Right atrium auricular region (tissue), 2 donors: ENCODE measurements at places on chromosomes 4 and X. TPM values are rescaled to one million over a fixed set of nuclear protein-coding genes. Genes with fewer than 3 reads are reported as not detected.
A peak's percentile ranks its signal among the peaks of the same experiment; 100 is the strongest.

GRCh38 chrX:153102418-153102817 is 30.2 kb downstream of the PNMA6A start:
- no peaks in the 10 kb centered on the region for H3K27me3 ChIP-seq
- no peak overlapping the region for H3K4me3 ChIP-seq
- H3K4me1 ChIP-seq, result no peaks in the 10 kb centered on the region

- no peaks in the 10 kb centered on the region for H3K27me3 ChIP-seq
- no peak overlapping the region for H3K27ac ChIP-seq
- H3K4me3 ChIP-seq, result no peak overlapping the region
- DNase-seq, result no peak
- no peaks in the 10 kb centered on the region for H3K4me1 ChIP-seq
Observed at GRCh38 chr4:86152454-86152853, 207.4 kb downstream of the MAPK10 start.

POU4F2 gene
- total RNA-seq, result not detected

ZCCHC12 gene
- total RNA-seq, result not detected

DNA sequence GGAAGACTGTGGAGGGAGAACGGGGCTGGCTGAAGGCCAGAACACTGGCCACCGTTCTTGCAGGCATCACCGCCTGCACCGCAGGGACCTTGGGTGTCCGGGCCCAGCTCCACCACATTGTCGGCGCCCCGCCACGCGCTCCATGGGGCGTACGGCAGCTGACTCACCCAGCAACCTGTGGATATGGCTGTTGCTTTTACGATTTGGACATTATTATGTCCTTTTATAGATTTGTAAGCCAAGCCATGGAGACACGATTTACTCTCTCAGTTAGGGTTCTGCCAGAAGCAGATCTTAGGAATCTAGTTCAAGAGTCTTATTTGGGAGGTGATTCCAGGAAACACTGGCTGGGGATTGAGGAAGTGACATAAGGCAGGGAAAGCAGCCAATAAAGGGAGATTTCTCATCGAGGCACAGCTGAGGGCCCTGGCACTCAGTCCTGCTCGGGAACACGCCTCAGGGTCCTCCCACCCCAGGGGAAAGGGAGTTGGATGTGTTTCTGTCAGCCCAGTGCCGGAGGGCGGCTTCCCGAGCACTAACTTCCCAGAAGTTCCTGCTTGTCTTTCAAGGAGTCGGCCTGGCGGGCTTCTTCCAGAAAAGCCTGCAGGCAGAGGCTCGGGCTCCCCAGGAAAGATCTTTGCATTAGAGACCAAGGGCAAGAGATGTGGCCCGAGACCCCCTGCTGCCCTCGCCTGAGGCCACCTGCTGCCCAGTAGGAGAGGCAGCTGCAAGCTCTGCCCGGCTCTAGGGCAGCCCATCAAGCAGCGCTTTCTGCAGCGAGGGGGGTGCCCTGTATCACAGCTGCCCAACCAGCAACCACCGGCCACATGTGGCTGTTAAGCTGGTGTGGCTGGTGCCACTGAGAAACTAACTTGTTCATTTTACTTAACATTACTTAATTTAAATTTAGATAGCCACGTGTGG is 52.9 kb downstream of the CRMP1 start:
- no peaks in the 10 kb centered on the region for H3K36me3 ChIP-seq
- no peaks in the 10 kb centered on the region for H3K27me3 ChIP-seq
- H3K4me1 ChIP-seq, result no peaks in the 10 kb centered on the region
- DNase-seq, result peak; percentile 76
- H3K4me3 ChIP-seq, result no peak overlapping the region

MAGEB6B gene
- not detected for total RNA-seq

DNA sequence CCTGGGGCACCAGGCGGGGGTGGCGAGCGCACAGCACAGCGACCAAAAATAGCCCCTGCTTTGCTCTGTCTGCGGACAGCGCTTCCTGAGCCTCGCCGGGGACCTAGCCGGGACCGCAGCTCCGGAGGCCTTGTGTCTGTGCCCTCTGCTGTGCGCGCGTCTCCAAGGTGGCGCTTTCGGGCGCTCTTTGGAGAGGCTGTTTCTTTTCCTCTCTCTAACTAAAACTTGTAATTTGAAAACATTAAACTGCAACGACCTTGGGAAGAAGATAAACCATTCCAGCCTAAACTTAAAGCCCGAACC is 3.4 kb downstream of the ARX start:
- H3K4me3 ChIP-seq, result no peak overlapping the region
- no peaks in the 10 kb centered on the region for H3K4me1 ChIP-seq
- H3K27me3 ChIP-seq, result peaks cover 46% of the 10 kb centered on the region
- H3K27ac ChIP-seq, result no peak overlapping the region
- no peaks in the 10 kb centered on the region for H3K36me3 ChIP-seq

DNA sequence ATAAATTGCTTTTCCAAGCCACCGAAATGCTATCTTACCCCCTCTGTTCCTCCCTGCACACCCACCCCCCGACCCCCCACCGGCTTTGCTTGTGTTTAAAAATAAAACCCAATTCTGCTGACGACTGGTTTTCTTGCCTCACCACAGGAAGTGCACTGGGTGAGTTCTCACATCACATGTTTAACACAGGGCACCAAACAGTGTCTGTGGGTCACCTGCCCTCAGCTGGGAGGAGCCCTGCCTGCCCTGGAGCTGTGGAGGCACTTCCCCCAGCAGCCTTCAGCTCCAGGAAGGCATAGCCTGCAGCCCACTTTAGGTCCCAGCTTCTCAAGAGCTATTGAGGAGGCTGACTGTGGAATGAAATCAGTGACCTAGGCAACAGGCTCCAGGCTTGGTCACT is 8.8 kb downstream of the TMEM255A start:
- no peaks in the 10 kb centered on the region for H3K4me1 ChIP-seq
- no peaks in the 10 kb centered on the region for H3K27me3 ChIP-seq
- H3K27ac ChIP-seq, result no peak overlapping the region
- no peak overlapping the region for H3K4me3 ChIP-seq
- H3K36me3 ChIP-seq, result no peaks in the 10 kb centered on the region
- DNase-seq, result no peak

GRCh38 chrX:38277802-38278201 is 49.5 kb downstream of the RPGR start:
- no peaks in the 10 kb centered on the region for H3K4me1 ChIP-seq
- DNase-seq, result no peak
- no peaks in the 10 kb centered on the region for H3K27me3 ChIP-seq
- H3K4me3 ChIP-seq, result no peak overlapping the region
- H3K36me3 ChIP-seq, result no peaks in the 10 kb centered on the region

- no peaks in the 10 kb centered on the region for H3K27me3 ChIP-seq
- H3K4me3 ChIP-seq, result no peak overlapping the region
- no peaks in the 10 kb centered on the region for H3K36me3 ChIP-seq
- H3K27ac ChIP-seq, result no peak overlapping the region
- no peak for DNase-seq
Observed at GRCh38 chr4:175091649-175092048, 173.5 kb downstream of the ADAM29 start.

FAM236A gene
- total RNA-seq, result not detected

- no peaks in the 10 kb centered on the region for H3K36me3 ChIP-seq
- no peaks in the 10 kb centered on the region for H3K4me1 ChIP-seq
- no peaks in the 10 kb centered on the region for H3K27me3 ChIP-seq
- no peak for DNase-seq
- H3K27ac ChIP-seq, result no peak overlapping the region
- no peak overlapping the region for H3K4me3 ChIP-seq
Observed at GRCh38 chr4:152634110-152634760, 45.6 kb downstream of the TMEM154 start.

PWWP3B gene
- 5.9 TPM for total RNA-seq

DNA sequence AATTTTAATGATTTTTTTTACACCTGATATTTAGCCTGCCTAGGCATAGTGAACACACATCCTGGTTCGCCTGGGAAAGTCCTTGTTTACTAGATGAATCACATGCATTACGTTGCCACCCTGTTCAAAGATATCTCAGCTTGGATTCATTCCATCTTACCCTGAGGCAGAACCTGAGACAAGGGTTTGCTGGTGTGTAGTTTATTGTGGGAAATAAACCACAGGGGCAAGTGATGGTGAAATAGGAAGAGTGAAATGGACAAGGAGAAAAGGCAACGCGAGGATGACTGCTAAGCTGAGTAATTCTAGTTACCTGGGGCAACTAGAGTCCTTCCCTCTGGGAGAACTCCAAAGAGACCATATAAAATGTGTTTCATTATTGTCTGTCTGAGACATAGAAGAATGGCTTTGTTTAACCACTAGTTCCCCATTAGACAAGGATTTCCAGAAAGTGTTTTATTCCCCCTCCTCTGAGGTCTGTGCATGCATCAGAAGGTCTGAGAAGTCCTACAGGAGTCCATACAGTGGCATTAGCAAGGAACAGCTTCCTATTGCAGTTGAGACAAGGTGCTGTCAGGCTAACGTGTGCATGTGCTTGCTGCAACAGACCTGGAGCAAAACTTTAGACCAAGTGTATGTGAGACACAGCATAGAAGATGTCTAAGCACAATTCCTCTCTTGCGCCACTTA is 797.3 kb upstream of the FRG1 start:
- no peak overlapping the region for H3K4me3 ChIP-seq
- H3K4me1 ChIP-seq, result no peaks in the 10 kb centered on the region
- no peaks in the 10 kb centered on the region for H3K27me3 ChIP-seq

PPM1K gene
- total RNA-seq, result 168 TPM

DNA sequence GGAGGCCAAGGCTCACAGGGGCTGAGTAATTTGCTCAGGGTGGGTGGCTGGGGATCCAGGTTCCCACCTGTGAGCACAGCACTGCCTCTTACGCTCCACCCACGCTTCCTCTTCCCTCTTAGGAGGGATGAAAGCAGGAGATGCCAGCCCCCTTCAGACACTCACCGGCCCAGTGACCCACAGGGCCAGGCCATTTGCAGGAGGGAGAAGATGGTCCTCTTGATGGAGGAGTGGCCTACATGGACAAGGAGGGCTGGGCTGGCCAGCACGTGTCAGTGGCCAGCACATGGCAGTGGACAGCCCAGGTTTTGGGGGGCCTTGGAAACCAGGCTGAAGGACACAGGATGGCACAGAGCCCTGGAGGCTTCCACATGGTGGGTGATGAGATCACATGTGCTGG is 108.1 kb upstream of the PSAPL1 start:
- no peak overlapping the region for H3K27ac ChIP-seq
- no peak for DNase-seq
- no peak overlapping the region for H3K4me3 ChIP-seq
- no peaks in the 10 kb centered on the region for H3K4me1 ChIP-seq
- no peaks in the 10 kb centered on the region for H3K36me3 ChIP-seq

DNA sequence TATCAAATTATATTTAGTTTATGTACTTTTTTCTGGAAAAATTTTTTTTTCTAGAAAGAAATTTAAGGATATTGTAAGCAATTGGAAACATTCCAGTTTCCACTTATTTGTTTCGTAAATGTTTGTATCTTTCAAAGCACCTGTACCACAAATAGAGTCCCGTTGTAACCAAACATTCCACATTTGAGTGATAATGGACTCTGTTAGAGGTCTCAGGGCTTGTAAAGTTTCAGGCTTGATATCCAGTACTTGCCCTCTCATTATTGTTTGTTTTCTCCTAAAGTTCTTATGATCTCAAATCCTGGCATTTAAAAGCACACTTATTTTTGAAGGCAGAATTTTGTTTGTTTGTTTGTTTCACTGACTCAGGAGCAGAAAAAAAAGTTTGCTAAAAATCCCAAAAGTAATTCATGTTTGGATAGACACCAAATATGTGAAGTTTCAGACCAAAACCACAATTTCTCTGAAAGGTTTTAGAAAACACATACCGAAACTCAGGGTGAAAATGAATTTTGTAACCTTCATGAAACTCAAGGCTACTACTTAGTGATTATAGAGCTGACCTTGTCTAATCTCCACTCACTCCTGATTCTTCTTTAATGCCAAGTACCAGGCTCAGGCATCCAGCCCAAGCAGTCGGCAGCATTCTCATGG is 5.7 kb upstream of the TMEM192 start:
- no peaks in the 10 kb centered on the region for H3K36me3 ChIP-seq
- no peak overlapping the region for H3K4me3 ChIP-seq
- DNase-seq, result no peak
- H3K27ac ChIP-seq, result no peak overlapping the region

DNA sequence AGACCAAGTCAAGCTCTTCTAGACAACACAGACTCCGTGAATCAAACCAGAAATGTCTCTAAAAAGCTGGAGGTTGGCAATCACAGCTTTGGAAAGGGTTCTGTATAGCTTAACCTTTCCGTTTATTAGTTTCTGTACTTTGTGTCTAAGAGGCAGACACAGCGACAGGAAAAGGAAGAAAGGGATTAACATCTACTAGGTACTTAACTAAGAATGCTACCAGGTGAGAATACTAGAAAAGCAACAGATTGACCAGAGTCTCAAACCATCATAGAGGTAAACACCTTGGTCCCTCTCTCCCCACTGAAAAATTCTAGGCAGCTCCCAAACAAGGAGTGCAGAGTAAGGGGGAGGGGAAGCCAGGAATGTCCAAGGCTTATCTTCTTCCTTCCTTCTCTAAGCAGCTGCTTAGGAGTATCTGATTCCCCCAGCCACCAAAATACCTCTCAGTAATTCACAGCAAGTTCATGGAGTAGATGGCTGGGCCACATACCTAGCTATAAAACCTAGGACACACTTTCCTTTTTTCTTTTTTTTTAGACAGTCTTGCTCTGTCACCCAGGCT is 80.8 kb downstream of the APBB2 start:
- no peaks in the 10 kb centered on the region for H3K27me3 ChIP-seq
- no peaks in the 10 kb centered on the region for H3K4me1 ChIP-seq
- no peaks in the 10 kb centered on the region for H3K36me3 ChIP-seq
- no peak for DNase-seq

ZCCHC18 gene
- total RNA-seq, result not detected

DNA sequence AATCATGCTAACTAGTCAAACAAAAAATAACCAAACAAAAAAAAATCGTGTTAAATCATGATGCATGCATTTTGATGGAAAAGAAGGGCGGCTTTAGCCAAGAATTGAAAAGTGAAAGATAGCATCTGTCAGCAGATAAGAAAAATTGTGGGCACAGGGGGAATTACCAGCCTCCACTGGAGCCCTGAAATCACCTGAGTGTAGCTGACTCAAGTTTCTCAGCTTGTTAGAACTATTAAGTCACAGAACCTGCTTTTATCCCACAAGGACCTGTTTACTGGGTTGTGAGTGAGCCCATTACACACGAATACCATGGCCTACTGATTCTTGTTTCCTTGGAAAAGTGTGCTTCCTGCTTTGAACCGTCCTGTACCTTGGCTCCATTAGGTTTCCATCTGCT is 85.2 kb downstream of the COX18 start:
- no peaks in the 10 kb centered on the region for H3K27me3 ChIP-seq
- no peak overlapping the region for H3K4me3 ChIP-seq
- H3K27ac ChIP-seq, result no peak overlapping the region
- H3K36me3 ChIP-seq, result no peaks in the 10 kb centered on the region

DNA sequence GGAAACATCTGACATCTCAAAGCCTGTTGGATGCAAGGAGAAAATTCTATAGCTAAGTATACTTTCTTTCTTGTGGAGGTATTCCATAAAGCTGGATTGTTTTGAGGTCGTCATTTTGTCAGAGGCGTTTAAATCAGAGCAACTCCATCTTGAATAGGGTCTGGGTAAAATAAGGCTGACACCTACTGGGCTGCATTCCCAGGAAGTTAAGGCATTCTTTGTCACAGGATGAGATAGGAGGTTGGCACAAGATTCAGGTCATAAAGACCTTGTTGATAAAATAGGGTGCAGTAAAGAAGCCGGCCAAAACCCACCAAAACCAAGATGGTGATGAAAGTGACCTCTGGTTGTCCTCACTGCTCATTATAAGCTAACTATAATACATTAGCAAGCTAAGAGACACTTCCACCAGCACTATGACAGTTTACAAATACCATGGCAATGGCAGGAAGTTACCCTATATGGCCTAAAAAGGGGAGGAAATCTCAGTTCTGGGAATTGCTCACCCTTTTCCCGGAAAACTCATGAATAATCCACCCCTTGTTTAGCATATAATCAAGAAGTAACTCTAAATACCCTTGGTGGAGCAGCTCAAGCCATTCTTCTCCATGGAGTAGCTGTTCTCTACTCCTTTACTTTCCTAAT is 11.9 kb downstream of the HSD17B13 start:
- no peak overlapping the region for H3K4me3 ChIP-seq
- peaks cover 9% of the 10 kb centered on the region for H3K4me1 ChIP-seq
- no peaks in the 10 kb centered on the region for H3K27me3 ChIP-seq
- H3K27ac ChIP-seq, result no peak overlapping the region
- DNase-seq, result no peak

TKTL2 gene
- total RNA-seq, result not detected
